ENCODE measurements at places on chromosomes 12 and 14.

DNA sequence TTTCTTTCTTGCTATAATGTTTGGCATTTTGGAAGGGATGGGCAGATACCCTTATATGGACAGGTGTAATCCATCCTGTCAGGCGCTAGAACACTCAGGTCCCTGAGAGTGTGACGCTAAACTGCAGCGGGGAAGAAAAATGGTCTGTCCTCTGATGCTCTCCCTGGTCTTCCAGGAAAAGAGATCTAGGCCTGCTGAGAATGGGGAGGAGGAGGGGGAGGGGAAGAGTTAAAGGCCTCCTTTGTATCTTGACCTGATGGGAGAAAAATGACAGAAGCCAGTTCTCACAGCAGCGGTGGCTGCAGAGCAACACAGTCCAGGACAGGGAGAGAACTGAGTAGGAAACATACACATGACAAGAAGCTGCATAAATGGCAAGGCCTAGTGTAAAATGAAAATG is 61.1 kb downstream of the RPS6KA5 start:
- no peak for DNase-seq

GRCh38 chr12:45987340-45987727 is 3.0 kb downstream of the SCAF11 start:
- DNase-seq = no peak

GRCh38 chr14:41950428-41951151 is 343.9 kb downstream of the LRFN5 start:
- DNase-seq = no peak

DNA sequence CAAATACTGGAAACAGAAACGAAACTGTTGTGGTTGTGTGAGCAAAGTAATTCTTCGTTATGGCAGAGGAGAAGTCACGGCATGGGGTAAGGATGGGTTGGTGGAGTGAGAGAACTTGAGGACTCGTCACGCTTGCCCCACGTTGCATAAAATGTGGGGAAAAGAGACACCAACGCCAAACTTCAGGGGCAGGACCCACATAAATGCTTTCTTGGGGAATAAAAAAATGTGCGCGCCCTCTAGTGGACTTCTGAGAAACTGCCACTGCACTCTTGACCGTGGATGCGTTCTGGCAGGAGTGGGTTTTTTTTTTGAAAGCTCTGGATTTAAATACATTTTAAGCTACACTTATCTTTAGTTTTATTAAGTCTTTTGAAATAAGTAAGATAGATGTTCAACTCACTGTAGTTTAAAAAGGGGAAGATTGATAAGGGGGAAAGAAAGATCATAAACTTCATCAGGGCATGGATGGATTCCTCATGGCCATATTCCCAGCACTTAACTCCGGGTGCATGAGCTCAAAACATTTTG is 4.1 kb upstream of the IGF1 start:
- peak; percentile 57 for DNase-seq

- no peak for DNase-seq
These were observed 394.4 kb upstream of the STXBP6 start for GRCh38 chr14:25444381-25444780.

DNA sequence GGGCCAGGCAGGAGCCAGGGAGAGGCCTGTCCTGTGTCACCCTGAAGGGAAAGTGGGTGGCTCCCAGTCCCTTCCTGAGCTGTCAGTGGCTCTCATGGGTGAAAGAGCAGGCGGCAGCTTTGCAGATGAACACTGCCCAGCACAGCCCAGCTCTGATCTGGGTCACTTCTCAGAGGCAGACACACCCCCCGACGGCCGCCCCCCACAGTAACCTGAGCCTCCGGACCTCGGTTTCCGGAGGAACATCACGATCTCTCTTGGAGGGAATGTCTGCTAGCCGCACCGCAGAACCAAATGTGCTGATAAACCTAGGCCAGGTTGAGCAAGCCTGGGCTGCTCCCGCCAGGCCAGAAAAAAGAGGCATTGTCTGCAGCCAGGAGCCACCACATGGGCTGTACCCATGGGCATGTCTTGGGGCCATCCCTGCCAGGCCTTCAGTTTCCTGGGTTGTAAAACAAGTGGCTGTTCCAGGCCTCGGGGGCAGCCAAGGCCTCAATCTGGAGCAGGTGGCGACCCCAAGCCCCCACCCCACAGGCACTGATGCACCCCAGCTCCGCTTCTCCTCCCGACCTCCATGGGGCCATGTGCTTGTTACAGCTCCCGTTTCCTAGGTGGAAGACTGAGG is 57.6 kb downstream of the NCOR2 start:
- no peak for DNase-seq

GRCh38 chr14:94115058-94115591 is 4.6 kb downstream of the IFI27 start:
- no peak for DNase-seq

GRCh38 chr12:13173012-13173932 is 23.3 kb upstream of the EMP1 start:
- peak; percentile 69 for DNase-seq

DNA sequence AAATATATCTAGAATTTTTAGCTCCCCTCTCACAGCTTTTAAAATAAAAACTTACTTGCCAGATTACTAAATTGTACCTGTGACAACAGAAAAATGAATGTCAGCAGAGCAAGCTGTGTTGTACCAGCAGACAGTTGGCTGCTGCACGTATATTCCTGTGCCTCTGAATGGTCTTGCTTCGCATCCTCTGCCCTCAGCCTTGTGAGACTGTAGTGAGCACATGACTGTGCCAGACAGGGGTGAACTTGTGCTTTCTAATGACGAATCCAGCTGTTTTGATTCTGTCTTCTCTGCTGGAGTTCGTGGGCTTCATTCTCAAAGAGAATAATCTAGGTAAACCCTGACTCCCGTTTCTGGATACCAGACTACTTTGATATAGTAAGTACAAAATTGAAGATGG is 58.3 kb upstream of the FRMD6 start:
- no peak for DNase-seq

- DNase-seq = no peak
These were observed 1.2 kb downstream of the AMHR2 start for GRCh38 chr12:53424626-53425514.

DNA sequence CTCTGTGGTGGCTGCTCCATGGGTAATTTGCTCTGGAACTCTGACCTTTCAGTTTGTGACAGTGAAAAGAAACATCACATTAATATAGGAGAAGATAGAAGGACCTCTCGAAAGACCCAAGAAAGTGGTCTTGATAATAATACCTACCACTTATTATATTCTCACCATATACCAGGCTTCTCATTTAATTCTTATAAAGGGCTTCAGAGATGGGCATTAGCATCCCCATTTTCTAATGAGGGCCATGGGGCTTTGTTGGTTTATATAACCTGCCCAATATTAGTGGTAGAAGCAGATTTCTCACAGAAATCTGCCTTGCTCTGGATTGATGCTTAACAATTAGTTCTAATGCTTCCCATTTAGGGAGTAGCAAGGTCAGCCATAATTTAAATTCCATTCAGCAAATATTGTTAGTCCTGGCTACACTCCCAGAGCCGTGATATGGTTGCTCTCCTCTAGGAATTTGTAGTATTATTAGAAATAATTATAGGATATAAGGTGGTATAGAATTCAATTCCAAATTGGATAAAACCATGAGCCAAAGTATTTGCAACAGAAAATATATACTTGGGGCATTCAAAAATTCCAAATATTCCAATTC is 7.4 kb upstream of the AMIGO2 start:
- DNase-seq = no peak

GRCh38 chr12:724194-724855 is 28.1 kb upstream of the WNK1 start:
- no peak for DNase-seq

- no peak for DNase-seq
These were observed 661.0 kb downstream of the RPS29 start for GRCh38 chr14:48925184-48925583.

DNA sequence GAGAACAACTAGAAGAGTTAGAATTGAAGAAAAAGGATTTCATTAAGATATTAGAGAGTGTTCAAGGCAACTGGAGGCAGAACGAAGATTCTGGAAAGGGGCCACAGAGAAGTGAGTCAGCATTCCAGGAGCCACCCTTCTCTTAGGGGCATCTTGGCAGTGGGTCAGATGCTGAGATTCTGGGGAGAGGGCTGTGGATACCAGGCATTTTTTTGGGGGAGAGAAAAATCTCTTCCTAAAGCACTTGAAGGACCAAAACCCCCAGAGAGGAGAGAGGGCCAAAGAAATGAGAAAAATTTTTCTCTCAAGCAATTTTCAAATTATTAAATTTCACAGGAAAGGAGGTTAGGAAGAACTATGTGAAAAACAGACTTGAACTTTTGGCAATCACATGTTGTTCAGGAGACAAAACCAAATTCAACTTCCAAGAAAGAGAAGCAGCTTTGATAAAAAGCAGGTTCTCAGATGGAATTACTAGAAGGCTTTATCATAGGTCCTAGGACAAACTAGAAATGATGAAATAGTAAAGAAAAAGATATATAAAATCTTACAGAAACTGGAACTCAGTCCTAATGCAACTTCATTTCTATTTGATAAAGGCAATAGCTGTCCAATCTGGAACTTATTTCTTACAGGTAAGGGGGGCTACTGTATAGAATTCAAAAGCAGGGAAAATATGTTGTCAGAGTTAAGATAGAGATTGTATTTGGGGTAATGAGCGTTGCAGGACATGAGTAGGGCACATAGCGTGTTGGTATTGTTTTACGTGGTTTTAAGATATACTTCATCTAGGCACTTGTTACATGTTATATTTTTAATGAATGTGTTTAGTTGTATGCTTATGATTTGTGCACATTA is 1.1 kb upstream of the CLEC2D start:
- no peak for DNase-seq

- no peak for DNase-seq
These were observed 28.4 kb downstream of the SLC6A12 start for GRCh38 chr12:185576-185955.

GRCh38 chr12:109085590-109085989 is 7.7 kb downstream of the ALKBH2 start:
- no peak for DNase-seq

GRCh38 chr14:92974541-92975345 is 51.8 kb downstream of the CHGA start:
- DNase-seq = no peak

DNA sequence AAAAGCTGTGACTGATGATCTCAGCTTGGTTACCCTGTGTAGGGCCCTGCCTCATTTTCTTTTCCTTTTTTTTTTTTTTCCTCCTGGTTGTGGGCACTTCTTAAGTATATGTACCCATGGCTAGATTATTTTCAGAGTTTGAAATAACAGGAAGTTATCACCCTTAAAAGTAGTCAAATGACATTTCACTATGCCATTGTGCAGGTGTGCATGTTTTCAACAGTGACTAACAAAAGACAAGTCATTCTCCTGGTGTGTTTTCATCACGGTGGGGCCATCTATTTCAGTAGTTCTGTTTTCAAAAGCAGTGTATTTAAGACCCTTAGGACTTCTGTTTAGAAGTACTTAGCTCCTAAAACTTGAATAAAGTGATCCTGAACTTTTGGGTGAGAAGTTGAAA is 15.0 kb downstream of the GABARAPL1 start:
- DNase-seq = no peak

GRCh38 chr14:102903889-102904512 is 18.5 kb upstream of the AMN start:
- DNase-seq = no peak

- DNase-seq = no peak
These were observed 66.1 kb upstream of the ARID2 start for GRCh38 chr12:45663455-45663854.

DNA sequence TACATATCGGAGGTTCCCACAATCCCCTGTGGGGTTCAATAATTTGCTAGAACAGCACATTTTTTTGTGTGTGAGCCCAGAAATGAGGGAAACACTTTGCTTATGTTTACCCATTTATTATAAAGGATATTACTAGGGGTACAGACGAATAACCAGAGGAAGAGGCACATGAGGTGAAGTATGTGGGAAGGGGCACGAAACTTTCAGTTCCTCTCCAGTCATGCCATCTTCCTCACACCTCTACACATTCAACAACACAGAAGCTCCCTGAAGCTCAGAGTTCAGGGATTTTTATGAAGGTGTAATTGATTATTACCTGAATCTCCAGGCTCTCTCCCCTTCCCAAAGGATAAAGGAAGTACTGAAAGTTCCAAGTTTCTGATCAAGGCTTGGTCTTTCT is 30.2 kb upstream of the DYRK2 start:
- no peak for DNase-seq

DNA sequence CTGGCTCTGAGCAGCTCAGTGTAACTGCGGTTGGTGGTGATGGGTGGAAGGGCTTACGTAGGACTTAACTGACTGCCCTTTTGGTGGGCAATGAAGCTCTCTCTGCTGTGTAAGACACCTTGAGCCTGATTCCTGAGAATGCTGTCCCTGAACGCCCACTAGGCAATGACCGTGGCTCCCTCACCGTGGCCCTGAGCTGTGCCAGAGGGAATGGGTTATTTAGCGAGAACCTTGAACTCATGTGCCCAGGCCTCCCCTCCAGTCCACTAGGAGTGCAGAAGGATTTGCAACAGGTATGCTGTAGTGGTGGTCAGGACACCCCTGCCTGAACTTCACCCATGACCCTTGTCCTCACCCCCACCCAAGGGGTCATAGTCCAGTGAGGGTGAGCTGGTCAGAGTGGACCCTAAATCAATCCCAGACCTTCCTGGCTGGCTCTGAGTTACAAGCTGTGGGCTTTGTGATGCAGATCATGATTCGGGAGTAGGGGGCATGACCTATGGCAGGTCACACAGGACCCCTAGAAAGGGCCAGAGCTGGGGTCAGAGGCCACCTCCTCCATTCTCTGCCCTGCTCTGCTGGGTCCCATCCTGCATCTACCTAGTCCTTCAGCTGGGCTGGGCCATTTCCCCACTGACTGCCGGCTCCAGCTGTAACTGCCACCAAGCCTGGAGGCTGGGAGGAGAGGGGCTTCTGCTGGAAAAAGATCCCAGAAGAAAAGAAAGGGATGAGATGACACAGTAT is 14.5 kb upstream of the ANKRD33 start:
- no peak for DNase-seq

DNA sequence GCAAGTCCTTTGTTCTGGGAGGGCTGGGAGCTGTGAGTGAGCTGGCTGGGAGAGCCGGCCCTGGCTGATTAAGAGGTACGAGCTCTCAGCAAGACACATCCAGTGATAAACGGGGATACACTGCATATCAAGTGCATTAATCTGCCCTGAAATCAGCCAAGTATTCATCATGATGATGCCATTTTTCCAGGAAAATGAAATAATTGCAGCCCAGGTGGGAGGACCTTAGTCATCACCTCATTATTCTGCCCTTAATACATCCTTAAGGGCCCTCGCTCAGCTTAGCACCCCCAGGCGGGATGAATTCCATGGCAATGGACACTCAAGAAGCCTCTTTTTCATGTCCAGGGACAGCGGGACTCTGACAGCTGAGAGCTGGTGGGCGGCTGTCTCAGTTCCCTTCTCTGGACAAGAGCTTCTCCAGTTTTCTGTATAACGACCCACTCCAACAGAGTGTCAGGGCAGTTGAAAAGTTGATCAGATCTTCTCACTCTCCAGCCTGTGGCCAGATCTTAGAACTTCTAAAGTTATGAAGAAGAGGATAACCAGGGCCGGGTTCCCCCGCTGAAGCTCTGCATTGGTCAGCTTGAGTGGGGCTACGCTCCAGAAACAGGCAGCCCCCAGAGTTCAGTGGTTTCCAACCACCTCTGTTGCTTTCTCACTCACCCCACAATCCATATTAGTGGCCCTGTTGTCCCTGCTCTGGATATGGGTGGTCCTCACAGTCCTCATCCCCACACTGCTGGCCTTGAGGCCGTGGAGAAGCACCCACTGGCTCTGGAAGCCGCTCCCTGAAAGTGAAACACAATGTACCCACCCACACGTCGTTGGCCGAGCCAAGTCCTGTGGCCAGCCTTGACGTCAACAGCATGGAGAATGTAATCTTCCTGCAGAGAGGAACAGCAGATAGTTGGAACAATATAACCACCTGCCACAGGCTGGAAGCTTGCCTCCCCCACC is 306.2 kb upstream of the DIO3 start:
- DNase-seq = peak; percentile 8

Data from GM20000 (cell line).